ENCODE measurements at places on chromosomes 3 and 15.

GRCh38 chr3:49644684-49645083 is 29.5 kb upstream of the APEH start:
- DNase-seq: no peak

DNA sequence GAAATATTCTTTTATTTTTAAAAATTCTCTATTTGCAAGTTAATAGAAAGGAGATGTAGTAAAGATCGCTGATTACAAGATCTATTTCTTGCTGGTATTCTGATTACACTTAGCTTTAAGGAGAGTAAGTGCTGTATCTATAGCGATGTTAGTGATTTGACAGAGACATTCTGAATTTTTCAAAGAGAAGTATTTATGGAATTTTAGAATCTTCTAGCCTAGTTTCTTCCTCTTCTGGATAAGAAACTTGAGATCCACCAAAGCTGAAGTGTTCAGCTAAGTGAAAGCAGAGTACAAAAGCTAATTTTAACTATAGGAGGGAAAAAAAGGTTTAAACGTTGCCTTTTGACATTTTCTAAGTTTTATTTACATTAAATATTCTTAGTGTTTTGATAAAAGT is 72.1 kb upstream of the RARB start:
- no peak for DNase-seq

- DNase-seq: no peak
Observed at GRCh38 chr3:13012221-13012691, 61.0 kb downstream of the IQSEC1 start.

DNA sequence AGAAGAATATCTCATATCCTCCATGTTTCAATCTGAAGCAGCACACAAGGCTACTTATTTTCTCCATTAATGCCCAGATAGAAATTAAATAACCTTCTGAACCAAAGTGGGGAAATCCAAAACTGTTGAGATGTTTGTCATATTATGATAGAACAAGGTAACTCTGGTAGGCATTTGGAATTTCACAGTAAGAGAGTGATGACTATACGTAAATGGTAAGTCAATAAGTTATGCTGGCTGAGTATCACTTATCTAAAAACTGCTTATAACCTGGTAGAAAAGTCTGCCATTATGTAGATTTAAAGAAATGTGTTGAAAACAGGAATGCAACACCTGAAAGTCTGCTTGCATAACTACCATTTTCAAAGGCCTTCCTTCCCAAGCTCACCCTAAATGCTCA is 17.2 kb upstream of the SLC12A8 start:
- no peak for DNase-seq

DNA sequence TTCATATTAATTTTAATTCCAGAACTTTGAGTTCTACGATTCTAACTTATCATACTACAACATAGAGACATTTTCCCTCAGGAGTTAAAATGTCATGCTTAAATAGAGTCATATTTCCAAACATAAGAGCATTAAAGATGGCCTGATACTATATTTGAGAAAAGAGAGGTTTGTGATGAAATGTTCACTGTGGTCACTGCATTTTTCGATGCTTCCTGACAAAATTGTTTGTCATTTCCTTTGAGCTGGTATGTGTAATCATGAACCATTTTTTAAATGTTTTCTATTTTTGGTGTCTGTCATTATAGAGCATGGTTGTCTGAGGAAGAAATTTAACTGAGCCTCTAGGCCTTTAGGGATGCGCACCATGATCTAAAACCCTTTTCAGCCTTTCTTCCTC is 721.4 kb upstream of the NR2F2 start:
- DNase-seq: no peak

GRCh38 chr3:108287146-108287545 is 9.2 kb upstream of the HHLA2 start:
- no peak for DNase-seq

GRCh38 chr3:163159306-163159705 is 1662.7 kb downstream of the OTOL1 start:
- DNase-seq: no peak

DNA sequence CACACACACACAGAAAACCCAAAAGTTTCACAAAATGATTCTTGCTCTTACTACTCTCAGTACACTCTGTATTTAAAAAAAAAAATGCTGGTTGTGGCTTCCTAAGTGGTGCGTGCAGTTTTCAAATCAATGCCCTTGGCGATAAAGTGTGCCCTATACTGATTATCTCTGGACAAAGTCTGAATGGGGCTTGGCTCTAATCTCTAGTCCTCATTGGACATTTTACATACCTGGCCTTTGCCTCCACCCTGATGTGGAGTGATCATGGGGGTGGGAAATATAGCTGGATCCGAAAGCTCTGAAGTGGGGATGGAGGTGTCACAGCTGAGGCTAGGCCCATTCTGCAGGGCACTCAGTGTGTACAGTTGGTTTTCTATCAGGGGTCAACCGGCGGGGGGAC is 14.1 kb downstream of the B3GNT5 start:
- DNase-seq: no peak

DNA sequence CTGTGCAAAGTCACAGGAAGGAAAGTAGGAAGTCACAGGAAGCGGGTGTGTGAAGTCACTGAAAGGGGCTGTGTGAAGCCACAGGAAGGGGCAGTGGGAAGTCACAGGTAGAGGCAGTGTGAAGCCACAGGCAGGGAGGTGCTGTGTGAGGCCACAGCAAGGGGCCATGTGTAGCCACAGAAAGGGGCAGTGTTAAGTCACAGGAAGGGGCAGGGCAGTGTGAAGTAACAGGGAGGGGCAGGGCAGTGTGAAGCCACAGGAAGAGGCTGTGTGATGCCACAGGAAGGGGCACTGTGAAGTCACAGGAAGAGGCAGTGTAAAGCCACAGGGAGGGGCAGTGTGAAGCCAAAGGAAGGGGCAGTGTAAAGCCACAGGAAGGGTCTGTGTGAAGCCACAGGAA is 36.5 kb downstream of the GASK1A start:
- no peak for DNase-seq

GRCh38 chr3:72996473-72997333 is at the start of gene PPP4R2:
TSS of gene PPP4R2 (plus strand) at chr3:72996811. CDS start at chr3:72997038, 227 bp downstream.
- peak; percentile 58 for DNase-seq

- DNase-seq: no peak
Observed at GRCh38 chr3:71241246-71241901, 342.2 kb downstream of the FOXP1 start.

DNA sequence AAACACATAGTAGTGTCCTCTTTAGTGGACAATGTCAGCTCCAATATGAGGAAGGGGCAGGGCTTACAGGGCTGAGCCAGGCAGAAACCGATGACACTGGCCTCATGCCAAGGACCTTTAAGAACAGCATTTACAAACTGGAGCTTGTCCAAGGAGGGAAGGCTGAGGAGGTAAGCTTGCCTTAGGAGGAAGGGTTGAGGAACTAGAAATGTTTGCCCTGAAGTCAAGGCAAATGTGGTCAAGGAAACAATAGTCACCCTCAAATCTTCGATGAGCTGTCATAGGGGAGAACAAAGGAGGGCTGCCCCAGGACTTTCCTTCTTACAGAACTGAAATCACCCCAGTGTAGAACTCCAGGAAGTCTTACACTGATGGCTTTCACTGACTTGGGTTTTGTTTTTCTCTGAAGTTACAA is 136.4 kb downstream of the LIPC start:
- DNase-seq: no peak

DNA sequence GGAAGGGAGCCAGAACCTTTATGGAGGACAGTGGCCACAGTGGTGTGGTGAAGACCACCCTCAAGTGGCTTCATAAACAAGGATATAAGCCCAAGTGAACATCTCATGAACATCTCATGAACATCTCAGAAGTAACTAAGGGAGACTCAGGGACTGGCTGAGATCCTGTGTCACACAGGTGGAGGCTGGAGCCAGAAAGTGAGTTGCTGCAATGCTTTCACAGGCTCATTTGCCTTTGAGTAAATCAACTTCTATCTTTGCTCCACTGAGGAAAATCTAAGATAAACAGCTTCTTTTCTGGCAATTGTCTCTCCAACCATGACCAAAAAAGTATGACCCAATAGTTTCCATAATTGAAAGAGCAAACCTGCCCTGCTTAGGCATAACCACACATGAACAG is 152.9 kb downstream of the CADPS start:
- no peak for DNase-seq

DNA sequence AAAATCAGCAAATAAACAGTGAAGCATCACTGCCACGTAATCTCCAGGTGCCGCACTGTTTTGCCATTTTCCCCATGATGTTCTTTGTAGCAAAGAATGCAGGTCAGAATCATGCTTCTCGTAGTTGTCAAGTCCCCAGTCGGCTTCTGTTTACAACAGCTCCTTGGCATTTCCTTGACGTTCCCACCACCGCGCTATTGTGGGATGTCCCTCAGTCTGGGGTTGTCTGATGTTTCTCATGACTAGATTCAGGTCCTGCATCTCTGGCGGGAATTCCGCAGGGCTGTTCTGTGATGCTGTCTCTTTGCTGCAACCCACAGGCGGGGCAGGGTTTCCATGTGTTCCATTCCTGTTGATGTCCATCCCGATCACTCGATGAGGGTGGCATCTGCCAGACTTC is 117.9 kb upstream of the SMAD3 start:
- no peak for DNase-seq

DNA sequence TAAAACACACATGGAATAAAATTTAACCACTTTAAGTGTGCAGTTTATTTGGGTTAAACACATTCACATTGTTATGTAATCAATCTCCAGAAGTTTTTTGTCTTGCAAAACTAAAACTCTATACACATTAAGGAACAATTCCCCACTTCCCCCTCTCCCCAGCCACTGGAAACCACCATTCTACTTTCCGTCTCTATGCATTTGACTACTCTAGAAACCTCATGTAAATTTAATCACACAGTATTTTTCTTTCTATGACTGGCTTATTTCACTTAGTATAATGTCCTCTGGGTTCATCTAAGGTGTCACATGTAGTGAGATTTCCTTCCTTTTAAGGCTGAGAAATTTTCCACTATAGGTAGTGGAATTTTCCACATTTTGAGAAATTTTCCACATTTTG is 568.7 kb upstream of the UBE2E2 start:
- DNase-seq: no peak

GRCh38 chr3:105729667-105730066 is 139.1 kb downstream of the CBLB start:
- no peak for DNase-seq

DNA sequence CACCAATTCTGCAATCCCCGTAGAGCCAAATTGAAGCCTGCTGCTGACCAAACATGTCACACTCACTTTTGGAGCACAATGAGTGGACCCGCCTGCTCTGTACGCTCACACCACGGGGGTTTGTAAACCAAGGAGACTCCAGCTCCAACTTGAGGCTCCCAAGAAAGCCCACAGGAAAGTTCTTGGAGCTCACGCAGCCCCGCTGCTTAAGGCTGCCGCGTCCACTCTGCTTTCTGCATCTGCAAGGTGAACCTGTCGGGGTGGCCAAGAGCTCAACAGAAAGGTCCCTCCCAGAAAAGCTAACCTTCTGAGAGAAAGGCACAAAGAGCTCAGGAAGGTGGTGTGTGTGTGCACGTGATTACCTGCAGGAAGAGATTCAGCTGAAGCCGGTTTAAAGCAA is 94.9 kb downstream of the PCSK6 start:
- DNase-seq: no peak

DNA sequence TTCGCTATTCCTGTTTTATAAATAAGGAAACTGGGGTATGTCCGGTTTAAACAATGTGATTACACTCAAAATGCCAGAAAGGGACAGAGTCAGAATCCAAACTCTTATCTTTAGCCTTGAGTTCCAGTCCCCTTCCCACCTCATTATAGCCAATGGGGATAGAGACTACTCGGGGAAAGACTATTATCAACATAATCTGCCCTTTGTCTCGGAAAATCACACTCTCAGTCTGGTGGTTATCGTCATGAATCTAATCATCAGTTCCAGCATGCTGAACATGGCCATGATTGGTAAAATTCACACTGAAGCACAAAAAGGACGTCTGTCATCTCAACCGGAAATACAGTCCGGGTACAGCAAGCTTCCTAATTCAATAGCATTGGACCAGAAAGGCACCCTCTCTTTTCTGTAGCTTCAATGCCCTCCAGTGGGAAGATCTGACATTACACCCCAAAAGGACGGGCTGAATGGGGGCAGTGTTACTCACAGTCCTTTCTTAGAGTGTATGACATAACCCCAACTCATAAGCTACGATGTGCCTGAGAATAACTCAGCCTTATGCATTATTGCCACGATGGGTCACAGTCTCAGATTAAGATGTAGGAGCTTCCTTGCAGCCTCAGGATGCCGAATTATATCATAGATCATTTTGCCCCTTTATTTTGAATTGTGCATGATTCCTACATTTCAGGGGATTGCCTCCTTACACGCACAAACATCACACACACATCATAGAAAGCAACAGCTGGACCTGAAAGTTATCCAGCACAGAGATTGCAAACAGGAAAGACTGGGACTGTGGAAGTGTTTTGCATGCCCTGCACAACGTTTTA is 390.4 kb upstream of the LMCD1 start:
- DNase-seq: no peak

- DNase-seq: no peak
Observed at GRCh38 chr3:156519758-156520162, 35.2 kb downstream of the SSR3 start.

DNA sequence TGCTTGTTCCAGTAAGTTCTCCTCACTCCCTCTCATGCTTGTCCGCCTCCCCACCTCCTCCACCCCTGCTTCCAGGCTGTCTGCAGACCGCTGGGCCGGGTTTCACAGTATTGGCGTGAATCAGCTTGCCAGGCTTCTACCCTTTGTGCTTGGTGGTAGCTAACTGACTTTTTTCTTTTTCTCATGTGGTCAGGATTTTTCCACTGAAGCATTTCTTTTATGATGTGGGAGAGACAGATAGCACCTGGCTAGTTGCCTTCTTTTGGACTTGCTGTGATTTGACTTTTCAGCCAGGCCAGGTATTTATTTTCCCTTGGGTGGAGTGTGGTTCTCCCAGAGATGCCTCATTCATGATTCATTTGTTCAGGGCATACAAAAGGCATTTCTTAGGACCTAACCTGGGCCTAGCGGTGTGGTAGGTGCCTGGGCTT is 60.6 kb downstream of the ST6GAL1 start:
- no peak for DNase-seq

DNA sequence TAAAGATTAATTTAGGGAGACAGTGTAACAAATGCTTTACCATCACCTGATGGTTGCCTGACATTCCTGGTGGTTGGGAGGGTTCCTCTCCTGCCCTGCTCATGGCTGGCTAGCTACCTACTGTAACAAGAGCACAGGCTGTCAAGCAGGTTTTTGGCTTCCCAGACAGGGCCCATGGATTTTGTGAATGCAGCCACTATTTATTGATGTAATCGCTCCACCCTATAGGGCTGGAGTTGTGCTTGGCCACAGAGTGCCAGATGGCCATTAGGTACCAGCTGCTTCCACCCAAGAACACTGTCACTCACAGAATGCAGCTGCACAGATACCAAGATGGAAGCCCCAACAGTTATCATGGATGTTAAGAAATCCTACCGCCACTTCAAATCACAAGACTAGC is 31.0 kb upstream of the KLHL25 start:
- no peak for DNase-seq

Data from cortex of kidney (tissue), 1 donor.